Fibroblast of lung (primary cell): ENCODE measurements at places on chromosomes 4 and X. TPM values are rescaled to one million over a fixed set of nuclear protein-coding genes. Genes with fewer than 3 reads are reported as not detected.

DNA sequence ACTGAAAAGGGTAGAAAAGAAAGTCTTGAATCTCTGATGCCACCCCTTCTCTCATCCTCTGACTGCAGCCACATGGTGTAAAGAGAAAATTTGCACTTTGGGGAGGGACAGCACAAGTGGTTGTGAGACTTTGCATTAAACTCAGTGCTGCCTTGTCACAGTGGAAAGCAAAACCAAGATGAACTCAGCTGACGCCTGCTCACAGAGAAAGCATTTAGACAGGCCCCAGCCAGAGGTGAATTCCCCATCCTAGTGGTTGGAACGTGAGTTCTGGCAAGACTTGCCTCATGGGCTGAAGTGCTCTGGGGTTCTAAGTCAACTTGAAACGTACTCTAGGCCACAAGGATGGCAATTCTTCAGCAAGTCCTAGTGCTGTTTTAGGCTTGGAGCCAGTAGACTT lies 1101.4 kb downstream of the ADGRL3 start:
- no peak for DNase-seq

DNA sequence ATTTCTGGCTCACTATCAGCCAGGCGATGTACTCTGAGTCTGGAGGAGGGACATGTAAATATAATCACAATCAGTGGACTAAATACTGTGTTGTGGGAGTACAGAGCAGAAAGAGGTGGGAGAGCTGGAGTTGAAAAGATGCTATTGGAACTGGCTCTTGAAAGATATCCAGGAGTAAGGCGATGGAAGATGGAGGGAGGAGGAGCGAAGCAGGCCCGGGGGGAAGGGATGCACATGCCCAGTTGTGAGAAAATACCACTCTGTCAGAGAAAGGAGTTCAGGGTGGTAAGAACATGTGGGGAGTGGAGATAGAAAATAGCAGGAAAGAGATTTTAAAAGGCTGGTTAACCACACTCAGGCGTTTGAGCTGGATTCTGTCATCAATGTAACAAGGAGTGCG lies 216.9 kb upstream of the ETNPPL start:
- peak; percentile 23 for DNase-seq

- no peak for DNase-seq
Measured at GRCh38 chr4:99827857-99828256, 11.2 kb downstream of the DAPP1 start.

Gene FGF13
- polyA plus RNA-seq, result 2.5 and 4.1 TPM in 2 replicates
